ENCODE measurements at places on chromosomes 13 and 19.

- no peak for DNase-seq
Measured at GRCh38 chr19:13887517-13887916, 10.6 kb downstream of the NANOS3 start.

- no peak for DNase-seq
Measured at GRCh38 chr19:4482721-4483364, 10.7 kb downstream of the HDGFL2 start.

DNA sequence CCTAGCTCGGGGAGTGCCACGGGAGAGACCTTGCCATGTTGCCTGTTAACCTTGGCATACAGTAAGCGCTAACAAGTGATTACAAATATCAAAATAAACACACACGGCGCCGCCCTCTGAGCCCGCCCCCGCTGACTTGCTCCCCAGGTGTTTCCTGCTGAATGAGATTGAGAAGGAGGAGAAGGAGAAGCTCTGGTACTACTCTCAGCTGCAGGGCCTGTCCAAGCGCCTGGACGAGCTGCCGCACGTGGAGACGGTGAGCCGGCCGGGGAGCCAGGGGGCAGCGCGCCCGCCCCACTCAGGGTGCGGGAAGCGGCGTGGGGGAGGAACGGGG, 5.0 kb downstream of the APC2 start:
- DNase-seq = no peak

DNA sequence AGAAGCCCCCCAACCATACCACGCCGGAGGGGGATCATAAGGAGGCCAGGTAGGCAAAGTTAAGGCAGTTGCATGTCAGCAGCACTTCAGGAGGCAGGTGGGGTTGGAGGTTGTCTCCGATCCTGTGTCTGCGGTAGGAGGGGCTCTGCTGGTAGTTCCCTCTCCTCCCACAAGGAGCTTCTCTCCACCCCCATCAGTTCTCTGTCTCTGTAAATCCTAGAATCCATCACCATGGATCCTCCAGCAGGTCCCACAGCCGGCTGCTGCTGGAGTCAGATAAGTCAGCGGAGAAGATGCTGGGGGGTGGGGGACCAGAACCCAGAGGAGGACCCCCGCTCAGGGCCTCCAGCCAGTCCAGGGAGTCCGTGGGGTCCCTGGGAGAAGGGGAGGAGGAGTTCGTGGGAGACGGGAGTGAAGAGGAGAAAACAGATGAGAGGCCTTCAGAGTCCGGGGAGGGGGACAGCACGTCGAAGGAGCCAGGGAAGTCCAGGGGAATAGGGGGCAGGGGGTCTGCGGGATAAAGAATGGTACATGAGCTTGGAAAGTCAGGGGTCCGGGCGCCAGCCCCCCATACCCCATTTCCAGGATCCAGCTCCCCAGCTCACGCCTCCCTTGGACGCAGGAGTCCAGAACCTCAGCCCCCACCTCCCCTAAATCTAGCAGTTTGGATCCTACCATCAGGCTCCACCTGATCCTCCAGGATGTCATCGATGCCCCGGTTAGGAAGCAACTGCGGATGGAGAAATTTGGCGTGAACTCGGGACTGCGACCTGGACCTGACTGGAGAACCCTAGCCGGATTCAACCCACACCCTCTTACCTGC, 6.3 kb downstream of the MAMSTR start:
- DNase-seq = no peak

DNA sequence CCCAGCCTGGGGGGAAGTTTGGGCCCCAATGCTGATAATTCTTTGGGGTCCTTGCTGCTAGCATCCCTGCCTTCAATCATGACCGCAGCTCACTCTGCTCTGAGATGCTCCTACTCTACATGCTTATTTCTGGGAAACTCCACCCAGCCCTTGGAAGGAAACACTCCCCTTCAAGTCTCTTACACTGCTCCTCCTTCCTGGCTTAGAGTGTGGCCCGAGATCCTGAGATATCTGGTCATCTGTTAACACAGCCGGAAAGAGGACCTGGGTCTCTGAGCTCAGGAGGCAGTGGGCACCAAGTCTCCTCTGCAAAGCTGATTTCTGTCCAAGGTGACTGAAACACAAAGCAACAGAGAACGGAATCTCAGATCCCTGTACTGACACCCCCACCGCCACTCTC, 33.0 kb downstream of the CYP4F2 start:
- no peak for DNase-seq

DNA sequence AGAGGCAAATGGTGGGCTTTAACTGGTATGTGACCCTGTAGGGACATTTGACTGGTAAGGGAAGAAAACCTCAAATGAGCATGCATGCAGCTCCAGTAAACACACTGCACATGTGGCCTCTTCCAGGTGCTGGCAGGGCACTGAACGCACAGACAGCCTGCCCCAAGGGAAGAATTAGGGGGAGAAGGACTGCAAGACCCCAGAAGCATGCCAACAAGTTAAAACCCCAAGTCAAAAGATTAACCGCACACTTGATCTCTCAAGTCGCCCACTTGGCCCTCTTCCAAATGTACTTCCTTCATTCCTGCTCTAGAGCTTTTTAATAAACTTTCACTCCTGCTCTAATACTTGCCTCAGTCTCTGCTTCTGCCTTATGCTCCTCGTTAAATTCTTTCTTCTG, 46.9 kb upstream of the SLITRK1 start:
- no peak for DNase-seq

GRCh38 chr13:97429681-97430081, 4.3 kb upstream of the RAP2A start:
- DNase-seq = no peak

- no peak for DNase-seq
Measured at GRCh38 chr13:42808341-42808940, 27.1 kb downstream of the FAM216B start.

DNA sequence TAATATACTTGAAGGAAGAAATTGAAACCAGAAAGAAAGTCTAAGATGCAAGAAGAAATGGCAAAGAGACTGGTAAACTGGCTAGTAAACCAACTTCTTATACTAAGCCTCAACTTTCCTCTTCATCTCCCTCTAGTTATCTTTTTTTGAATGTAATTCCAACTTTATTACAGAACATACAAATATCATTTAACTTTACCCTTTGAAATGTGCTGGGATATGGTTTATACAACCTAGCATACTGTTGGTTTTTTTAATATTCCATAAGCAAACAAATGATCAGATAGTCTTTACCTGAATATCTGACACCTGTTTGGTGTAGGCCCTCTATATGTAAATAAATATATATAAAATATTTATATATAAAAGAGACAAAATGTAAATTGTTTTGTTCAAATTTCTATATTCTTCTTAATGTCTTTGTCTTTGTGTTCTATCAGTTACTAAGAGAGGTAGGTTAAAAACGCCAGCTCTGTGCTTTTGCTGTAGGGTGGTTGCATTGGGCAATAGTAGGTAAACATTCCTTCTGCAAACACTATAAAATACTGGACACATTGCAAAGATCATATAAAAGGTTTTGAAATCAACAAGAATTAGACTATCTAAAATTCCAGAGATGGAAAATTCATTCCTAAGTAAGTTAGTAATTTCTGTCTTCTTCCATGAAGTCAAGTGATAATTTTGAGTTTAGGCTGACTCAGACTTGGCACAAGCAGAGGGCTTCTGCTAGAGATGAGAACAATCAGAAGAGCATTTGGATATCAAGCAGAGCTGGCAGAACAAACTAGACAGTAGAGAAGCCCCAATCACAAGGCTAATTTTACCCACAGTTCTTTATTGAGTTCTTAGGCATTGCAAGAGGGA, 383.3 kb downstream of the RFC3 start:
- no peak for DNase-seq

- no peak for DNase-seq
Measured at GRCh38 chr13:22596171-22596863, 584.5 kb upstream of the SGCG start.

GRCh38 chr19:48872884-48873475, 759 bp downstream of the PPP1R15A start:
- peak; percentile 44 for DNase-seq

DNA sequence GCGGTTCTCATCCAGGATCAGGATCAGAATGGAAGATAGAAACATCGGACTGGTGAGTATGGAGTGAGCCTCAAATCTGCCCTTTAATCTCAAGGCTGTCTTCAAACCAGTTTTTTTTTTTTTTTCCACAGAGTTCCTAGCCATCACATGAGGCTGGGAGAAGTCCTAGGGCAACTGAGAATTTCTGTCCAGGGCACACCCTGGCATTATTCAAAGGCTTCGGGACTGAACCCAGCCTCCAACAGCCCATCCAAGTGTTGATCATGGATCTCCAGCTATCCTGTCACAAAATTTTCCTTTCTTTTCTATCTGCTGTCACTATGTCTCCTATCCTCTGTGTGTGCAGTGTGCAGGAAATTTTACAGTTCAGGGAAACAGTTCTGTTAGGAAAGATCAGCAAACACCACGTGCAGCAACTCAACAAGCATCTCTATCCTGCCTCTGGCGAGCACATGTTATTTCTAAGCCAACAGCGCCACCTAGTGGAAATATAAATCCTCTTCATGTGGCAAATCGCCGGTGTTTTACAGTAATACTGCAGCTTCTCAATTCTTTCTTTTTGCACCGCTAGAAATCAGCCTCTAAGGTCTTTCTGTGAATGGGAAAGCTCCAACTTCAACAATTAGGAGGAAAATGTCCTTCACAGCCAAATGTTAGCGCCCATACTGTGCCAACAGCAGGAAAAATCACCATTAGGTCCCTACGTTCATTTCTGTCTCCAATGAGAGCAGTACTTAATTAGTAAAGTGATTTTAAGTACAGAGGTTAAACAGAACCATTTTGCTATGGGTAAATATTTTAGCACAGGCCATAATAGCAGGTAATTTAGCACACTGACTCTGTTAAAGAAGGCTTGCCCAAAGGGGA, 21.4 kb upstream of the ZNF181 start:
- no peak for DNase-seq

DNA sequence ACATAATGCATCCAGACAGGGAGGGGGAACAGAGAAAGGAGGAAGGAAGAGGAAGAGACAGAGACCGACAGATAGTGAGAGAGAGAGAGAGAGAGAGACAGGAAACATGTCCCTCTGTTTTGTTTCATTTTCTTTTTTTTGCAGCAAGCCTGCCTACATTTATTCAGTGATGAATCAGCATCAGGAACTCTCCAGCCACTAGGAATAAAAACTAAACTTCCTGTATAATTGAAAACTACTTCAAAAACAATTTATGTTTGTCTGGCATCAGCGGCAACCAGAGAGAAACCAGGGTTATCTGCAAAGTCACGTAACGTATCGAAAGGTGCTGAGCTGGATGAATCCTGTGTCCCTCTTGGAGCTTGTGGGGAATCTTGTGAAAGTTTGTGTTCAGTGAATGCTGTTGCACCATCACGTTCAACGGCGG, 148.6 kb upstream of the SOX21 start:
- no peak for DNase-seq

GRCh38 chr13:43872181-43872580, 7.4 kb downstream of the CCDC122 start:
- no peak for DNase-seq

DNA sequence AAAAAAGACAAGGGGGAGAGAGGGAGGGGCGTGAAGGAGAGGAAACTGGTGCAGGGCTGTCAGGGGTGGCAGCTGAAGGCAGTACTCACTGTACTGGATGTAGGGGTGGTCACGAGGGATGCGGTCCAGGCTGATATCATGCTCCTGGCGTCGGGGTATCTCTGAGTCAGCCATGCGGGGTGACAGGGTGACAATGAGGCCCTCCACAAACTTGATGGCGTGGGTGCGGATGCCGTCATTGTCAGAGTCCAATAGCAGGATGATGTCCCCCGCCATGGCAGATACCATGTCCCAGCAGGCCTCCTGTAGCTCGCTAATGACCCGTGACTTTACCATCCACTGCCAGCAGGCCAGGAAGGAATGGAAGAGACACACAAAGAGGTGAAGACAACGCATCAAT, 15.3 kb downstream of the SYMPK start:
- DNase-seq = no peak

Data from stimulated activated CD4-positive, alpha-beta T cell treated with anti-CD3 and anti-CD28 coated beads, Interleukin-1b, Interleukin-23, amount 100 ng/mL, for 1 hour (primary cell).